ENCODE measurements at places on chromosomes 5 and 9. TPM values are rescaled to one million over a fixed set of nuclear protein-coding genes. Genes with fewer than 3 reads are reported as not detected.

The PCDHB11 gene
- total RNA-seq = 14.2 TPM

- H3K4me3 ChIP-seq = no peak overlapping the region
- no peaks in the 10 kb centered on the region for H3K36me3 ChIP-seq
- peak; percentile 22 for DNase-seq
- peaks cover under 1% of the 10 kb centered on the region for H3K27me3 ChIP-seq
- no peak overlapping the region for H3K27ac ChIP-seq
Measured at GRCh38 chr9:135641745-135642144, 2.4 kb upstream of the GLT6D1 start.

DNA sequence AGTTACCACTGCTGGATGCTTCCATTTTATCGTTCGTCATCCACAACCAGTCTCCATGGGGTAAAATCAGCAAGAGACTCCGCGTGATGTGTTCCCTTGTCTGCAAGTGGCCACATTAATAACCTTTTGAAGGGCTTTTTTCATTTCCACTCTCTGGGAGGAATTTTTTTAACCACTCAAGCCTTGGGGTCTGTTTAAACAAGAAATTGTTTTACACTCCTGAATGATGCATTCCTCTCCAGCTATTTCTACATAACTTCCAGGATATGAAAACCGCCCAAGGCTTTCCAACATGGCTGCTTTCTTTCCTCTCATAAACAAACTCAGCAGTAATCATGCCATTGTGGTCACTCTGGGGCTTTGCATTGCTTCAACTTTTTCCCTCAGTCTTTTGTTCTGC, 217.2 kb upstream of the DAPK1 start:
- H3K27ac ChIP-seq = no peak overlapping the region
- H3K27me3 ChIP-seq = no peaks in the 10 kb centered on the region
- no peaks in the 10 kb centered on the region for H3K36me3 ChIP-seq
- no peak overlapping the region for H3K4me3 ChIP-seq
- DNase-seq = no peak
- H3K4me1 ChIP-seq = no peaks in the 10 kb centered on the region

The MATR3 gene
- total RNA-seq = 299 TPM

DNA sequence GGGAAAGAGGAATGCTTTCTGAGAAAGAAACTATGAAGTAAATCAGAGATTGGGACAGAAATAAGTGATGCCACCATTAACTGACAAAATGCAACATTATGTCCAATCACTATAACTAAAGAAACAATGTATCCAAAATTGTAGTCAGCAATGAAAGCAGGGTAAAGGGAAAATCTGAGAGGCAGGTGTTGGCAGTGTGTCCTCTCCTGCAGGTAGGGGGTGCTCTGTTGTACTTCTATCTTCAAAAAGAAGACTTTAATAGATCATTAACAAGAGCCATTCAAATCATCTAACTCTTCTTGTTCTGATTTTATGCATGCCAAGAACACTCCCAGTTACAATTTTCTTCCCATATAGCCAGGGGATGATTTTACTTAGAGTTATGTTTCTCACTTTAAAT, 1275.7 kb downstream of the PTPRD start:
- DNase-seq = no peak
- H3K36me3 ChIP-seq = no peaks in the 10 kb centered on the region
- no peak overlapping the region for H3K27ac ChIP-seq
- no peaks in the 10 kb centered on the region for H3K27me3 ChIP-seq
- H3K4me1 ChIP-seq = no peaks in the 10 kb centered on the region

GRCh38 chr5:39284552-39284951, 65.2 kb upstream of the FYB1 start:
- no peaks in the 10 kb centered on the region for H3K36me3 ChIP-seq
- H3K27me3 ChIP-seq = no peaks in the 10 kb centered on the region
- no peaks in the 10 kb centered on the region for H3K4me1 ChIP-seq
- no peak for DNase-seq
- no peak overlapping the region for H3K4me3 ChIP-seq

The IRX1 gene
- not detected for total RNA-seq

GRCh38 chr5:23289162-23289561, 218.2 kb upstream of the PRDM9 start:
- no peak overlapping the region for H3K4me3 ChIP-seq
- no peaks in the 10 kb centered on the region for H3K4me1 ChIP-seq
- H3K27me3 ChIP-seq = no peaks in the 10 kb centered on the region
- H3K27ac ChIP-seq = no peak overlapping the region

DNA sequence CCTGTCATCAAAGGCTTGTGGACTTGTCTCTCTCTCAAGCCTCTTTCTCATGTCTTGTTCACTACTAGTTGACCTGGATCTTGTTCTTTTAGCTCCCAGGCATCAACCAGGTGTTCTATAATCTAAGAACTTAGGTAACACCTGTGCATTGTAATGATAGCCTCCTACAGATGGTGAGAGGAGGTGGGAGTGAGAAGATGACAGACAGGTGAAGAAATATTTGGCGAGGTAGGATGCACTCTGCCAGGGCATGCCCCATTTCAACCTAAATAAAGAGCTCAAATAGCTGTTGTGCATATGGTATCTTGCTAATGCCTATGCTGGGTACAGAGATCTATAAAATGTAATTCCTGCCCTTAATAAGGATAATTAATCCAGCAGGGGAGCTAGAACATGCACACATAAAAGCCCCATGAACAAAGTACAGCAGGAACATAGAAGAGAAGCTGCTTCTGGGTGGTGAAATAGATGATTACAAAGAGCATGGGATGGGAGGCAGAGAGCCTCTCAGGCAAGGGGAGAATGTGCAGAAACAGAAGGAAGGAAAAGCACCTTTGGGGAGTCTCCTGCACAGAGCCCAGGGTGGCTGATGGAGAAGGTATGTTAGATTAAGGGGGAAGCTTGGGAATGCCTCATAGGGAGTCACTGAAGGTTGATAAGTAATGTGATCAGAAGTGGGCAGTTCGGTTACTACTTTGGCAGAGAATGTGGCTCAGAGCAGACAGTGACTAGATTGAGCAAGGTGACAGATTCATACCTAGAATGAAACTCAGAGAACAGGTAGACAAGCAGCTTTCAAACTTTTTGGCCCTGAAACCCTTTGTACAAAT, 28.0 kb upstream of the PLIN2 start:
- H3K36me3 ChIP-seq = no peaks in the 10 kb centered on the region
- H3K27me3 ChIP-seq = no peaks in the 10 kb centered on the region
- H3K4me3 ChIP-seq = no peak overlapping the region

DNA sequence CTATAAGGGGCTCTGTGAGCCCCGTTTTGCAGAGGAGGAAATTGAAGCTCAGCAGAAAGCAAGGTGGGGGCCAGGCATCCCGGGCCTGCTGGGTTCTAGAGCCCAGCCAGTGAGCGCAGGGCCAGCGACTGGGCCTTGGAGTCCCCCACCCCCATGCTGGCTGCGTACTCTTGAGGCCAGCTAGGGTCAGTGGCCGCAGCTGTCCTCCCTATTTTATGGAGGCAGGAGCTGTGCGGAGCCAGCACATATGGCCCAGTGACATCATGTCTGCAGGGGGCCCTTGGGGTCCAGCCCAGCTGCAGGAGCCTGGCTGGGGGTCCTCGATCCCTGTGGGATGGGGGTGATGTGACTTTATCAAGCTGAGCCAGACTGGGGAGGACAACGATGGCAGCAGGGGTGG, 71.3 kb downstream of the HMCN2 start:
- no peak for DNase-seq
- H3K4me3 ChIP-seq = no peak overlapping the region
- no peak overlapping the region for H3K27ac ChIP-seq
- H3K36me3 ChIP-seq = no peaks in the 10 kb centered on the region

The EQTN gene
- total RNA-seq = not detected

DNA sequence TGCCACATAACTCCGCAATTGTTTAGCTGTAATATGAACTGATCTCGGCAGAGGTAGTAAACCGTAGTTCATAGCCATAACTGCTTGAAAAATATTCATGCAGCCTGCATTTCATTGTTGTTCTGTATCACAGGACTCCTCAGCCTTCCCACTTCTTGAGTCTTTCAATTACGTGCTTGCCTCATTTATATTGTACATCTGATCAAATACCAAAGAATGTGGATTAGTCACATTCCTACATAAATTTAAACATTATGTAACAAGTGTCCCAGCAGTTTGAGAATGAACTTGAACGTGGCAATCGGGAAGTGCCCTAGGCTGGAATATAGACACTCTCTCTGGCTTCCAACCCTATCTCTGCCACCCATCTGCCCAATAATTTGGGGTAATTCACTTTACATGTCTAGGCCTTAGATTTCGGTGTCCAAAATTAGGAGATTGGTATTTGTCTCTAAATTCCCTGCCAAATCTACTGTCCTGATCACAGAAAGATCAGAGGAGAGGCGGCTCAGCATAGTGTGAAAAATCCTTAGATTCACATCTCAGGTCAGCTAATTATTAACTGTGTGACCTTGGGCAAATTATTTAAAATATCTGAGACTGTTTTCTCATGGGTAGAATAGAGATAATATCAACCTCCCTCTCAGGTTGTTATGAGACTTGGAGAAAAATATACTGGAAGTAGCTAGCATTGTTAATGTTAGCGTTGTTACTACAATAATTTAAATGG, 215.1 kb upstream of the RFX3 start:
- H3K27me3 ChIP-seq = no peaks in the 10 kb centered on the region
- H3K27ac ChIP-seq = no peak overlapping the region
- peaks cover 4% of the 10 kb centered on the region for H3K4me1 ChIP-seq
- H3K36me3 ChIP-seq = no peaks in the 10 kb centered on the region

- no peak for DNase-seq
- no peaks in the 10 kb centered on the region for H3K36me3 ChIP-seq
- no peaks in the 10 kb centered on the region for H3K27me3 ChIP-seq
- no peaks in the 10 kb centered on the region for H3K4me1 ChIP-seq
- no peak overlapping the region for H3K27ac ChIP-seq
Measured at GRCh38 chr9:127711226-127711701, 4.2 kb downstream of the PTRH1 start.

- no peak overlapping the region for H3K4me3 ChIP-seq
- H3K36me3 ChIP-seq = no peaks in the 10 kb centered on the region
- H3K27me3 ChIP-seq = no peaks in the 10 kb centered on the region
- peaks cover 6% of the 10 kb centered on the region for H3K4me1 ChIP-seq
- DNase-seq = peak; percentile 9
Measured at GRCh38 chr5:148912714-148913398, 86.4 kb downstream of the ADRB2 start.

DNA sequence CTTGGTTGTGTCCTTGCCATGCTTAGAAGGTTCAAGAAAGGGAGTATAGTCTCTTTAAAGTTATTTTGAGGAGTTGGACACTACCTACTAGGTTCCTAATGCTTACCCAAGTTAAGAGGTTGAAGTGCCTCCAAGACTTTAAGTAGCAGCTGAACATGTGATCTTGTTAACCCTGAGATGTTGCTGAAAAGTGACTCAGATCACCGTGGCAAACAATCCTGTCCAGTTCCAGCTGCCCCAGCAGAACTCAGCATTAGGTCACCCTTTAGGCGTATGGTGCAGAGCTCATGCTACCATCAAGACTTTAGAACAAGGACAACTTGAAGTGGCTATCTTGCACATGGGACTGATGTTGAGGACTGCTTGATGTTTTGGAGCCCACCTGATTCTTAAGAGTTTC, 22.5 kb downstream of the ZNF462 start:
- H3K36me3 ChIP-seq = no peaks in the 10 kb centered on the region
- H3K4me1 ChIP-seq = peaks cover 4% of the 10 kb centered on the region

Data from A673 (cell line).